ENCODE measurements at places on chromosomes 12 and 14.

DNA sequence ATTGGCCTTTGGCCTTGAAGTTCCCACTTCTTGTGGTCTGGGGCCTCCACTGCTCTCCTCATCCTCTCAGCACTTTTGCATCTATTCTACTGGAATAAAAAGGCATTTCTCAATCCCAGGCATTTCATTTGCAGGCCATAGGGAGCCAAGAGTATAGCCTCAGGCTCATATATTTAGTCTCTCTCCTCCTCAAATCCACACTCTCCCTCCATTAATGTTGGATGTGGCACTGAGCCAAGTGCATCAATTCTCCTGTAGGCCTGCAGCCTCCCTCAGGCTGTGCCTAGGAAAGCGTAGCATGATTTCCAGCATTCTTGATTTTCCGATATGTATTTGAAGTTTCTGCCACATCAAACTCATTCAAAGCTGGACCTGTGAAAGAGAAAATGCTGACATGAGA lies 211.5 kb upstream of the CPNE8 start:
- DNase-seq, result no peak

- no peak for DNase-seq
Observed at GRCh38 chr14:68257969-68258368, 438.4 kb downstream of the RAD51B start.

GRCh38 chr12:68557011-68557730 lies 53.5 kb upstream of the RAP1B start:
- DNase-seq, result no peak

DNA sequence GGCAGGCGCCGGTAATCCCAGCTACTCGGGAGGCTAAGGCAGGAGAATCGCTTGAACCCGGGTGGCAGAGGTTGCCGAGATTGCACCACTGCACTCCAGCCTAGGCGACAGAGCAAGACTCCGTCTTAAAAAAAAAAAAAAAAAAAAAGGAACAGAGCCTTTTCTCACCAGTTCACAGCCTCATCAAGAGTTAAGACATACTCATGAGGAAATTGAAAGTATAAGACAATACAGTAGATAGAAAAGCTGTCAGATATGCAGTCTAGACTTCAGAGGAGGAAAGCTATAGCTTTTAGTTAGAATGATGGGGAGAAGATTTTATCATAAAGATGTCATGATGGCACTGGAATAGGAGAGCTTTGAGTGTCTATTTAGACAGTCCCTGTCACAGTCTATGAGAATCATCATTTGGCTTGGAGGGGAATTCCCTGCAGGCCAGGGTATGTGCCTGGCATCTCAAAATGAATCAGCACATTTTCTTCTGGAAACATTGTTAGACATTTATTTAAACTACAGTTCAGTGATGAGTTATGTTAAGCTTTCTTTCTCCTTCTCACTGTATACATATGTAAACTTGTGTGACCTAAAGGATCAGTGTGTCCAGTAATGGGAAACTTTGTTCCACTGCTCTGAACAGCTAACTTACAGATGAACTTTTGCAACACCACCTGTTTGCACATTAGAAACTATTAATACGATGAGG lies 2.9 kb upstream of the RAB35 start:
- DNase-seq, result no peak

DNA sequence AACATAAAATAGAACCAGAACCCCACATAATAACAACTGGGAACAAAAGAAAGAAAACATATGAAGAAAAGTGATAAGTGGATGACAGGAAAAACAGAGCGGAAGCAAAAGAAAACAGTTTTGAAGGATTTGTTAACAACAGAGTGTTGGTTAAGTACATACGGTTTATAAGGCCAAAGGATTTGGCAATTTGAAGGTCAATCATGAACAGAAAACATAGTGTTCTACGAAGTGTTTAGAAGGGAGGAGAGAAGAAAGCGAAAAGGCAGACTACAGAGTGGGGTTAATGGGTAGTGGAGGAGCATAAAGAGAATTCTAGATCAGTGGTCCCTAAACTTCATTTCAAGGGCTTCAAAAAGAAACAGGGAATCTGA lies 3.9 kb upstream of the AP4S1 start:
- no peak for DNase-seq

DNA sequence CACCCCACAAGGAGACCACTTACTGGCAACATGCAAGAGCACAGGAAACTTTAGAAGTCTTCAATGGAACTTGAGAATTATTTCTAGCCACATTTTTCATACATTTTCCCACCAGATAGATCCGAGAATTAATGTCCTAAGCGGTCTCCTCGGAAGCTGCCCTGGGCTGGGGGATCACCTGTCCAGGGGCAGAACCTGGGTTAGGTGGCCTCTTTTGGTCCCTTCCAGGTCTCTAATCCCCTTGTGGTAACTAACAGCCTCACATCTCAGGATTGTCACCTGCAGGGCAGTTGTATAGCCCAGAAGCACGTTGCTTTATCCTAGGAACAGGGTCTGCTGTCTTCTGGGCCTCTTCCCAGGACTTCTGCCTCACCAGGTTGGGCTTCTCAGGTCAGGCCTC lies 38.7 kb upstream of the PRMT8 start:
- DNase-seq, result no peak

DNA sequence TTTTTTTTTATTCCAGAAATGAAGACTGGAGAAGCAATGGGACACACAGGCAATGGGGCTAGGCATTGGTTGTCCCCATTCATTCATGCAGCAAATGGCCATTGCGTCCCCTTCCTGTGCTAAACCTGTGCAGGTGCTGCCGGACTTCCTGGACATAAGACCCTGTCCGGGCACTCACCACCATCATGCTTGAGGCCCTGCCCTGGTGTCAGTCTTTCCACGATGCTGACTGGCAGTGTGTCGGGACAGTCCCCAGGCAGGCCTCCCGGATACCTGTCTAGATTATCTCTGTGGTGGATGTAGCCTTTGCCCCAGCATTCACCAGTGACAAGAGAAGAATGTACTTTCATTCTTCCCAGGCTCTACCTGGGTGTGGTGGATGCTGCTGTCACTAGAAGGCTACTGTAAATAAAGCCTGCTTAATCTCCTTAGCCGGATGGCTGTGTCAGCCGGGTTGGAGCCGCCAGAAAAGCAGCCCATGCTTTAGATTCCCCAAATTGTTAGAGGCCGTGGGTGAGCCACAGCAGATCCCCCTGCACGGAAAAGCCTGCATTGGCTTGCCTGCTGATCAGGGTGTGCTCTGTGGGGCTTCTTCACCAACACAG lies 94.5 kb upstream of the PARP11 start:
- DNase-seq, result no peak

Measured in lower lobe of right lung (tissue), 2 donors.